ENCODE measurements at places on chromosomes 2 and 18.

GRCh38 chr2:27461118-27461517 lies 18.9 kb downstream of the KRTCAP3 start:
- DNase-seq, result no peak

- DNase-seq, result no peak
Measured at GRCh38 chr2:191190861-191191552, 40.2 kb upstream of the STAT4 start.

DNA sequence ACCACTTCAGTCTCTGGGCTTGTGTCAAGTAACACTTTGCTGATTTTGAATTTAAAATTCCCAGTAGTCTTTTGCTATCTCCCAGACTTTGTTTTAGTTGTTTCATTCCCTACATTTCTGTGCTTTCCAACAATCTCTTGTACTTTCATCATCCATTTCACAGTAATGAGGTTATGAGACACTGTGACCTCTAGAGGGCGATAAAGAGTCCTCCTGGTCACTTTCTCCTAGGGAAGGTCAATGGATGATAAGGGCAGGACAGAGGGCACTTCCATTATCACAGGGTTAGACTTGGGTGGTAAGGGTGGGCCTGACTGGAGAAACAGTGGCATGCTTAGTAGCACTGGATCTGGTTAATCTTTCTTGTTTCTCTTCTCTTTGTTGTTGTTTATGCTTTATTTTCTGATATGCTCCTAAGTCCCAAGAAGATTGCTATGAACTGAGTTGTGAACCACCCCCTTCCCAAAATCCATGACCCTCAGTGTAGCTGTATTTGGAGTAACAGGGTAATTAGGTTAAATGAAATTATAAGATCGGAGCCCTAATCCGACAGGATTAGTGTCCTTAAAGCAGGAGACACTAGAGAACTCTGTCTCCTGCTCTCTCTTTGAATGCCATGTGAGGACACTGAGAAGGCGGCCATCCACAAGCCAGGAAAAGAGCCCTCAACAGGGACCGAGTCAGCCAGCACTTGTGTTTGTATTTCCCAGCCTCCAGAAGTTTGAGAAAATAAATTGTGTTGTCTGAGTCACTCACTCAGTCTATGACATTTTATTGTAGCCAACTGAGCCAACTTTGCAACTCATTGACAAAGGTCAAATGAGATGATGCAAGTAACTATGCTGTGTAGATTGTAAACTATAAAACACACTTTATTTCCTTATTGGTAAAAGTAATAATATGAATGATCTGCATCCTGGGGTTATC lies 779.2 kb downstream of the CNTNAP5 start:
- no peak for DNase-seq

GRCh38 chr2:226020176-226020575 lies 620.7 kb downstream of the NYAP2 start:
- DNase-seq, result no peak

DNA sequence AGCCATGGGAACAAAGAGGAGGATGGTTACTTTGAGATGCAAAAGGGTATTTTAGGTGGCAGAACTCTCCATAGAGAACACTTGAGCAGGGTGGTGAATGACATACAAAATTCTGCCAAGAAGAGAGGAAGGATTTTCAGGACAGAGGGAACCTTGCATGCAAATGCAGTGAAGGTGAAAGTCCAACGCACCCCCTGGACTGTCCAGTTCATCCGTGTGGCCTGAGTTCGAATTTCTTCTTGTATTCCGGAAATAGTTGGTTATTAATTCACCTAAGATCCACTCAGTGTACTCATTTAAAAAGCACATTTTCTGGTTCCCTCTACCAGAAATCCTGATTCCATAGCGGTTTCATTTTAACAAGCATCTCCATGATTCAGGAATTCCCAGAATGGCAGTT lies 5.5 kb downstream of the AOX1 start:
- DNase-seq, result no peak

DNA sequence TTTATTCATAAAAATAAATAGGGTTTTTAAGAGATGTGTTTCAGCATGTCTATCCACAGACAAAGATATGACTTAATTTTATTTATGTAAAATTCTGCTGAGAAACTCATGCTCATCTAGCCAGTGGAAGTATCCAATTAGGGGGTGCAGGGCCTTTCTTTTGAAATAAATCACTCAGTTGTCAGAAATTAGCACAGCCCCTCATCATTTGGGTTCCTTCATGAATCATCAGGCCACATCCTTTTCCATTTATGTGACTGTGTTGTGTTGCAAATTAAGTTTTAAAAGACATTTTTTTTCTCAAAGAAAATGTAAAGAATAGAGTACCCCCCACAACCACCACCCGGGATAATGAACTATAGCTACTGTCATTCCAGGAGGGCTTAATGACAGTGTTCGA lies 185.8 kb downstream of the NRP2 start:
- no peak for DNase-seq

DNA sequence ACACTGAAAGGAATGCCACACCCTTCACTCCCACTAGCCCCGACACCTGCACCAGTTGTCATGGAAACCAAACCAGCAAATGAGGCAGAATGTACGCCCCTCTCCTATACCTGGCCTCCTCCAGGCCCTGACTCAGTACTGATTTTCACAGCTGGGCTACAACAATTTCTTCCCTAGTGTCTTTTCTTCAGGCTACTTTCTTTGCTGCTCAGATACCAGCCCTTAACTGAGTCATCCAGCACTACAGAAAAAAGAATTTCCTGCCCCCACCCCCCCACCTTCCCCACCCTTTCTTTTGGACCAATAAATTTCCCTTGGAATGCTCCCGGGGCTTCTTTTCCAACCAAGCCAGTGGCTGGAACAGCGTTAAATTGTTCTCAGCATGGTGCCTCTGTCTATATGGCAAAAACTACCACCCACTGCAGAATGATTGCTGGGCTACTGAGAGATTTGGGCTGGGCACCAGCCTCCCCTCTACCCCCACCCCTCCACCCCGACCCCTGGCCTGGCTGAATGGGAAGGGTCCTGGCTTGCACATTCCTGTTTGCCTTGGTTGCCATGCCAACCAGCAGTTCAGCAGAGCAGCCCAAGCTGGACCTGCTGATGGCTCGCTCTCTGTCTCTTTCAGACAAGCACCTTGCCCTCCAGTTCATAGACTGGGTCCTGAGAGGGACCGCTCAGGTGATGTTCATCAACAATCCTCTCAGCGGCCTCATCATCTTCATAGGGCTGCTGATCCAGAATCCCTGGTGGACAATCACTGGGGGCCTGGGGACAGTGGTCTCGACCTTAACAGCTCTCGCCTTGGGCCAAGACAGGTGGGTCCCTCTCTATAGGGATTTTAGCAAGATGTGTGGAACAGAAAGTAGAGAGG lies 11.3 kb downstream of the SLC14A2 start:
- DNase-seq, result no peak

- DNase-seq, result no peak
Measured at GRCh38 chr2:39706312-39706711, 40.6 kb downstream of the TMEM178A start.

- no peak for DNase-seq
Measured at GRCh38 chr2:23503682-23504081, 118.7 kb downstream of the KLHL29 start.

GRCh38 chr2:231204146-231204545 lies 5.7 kb downstream of the ARMC9 start:
- no peak for DNase-seq

DNA sequence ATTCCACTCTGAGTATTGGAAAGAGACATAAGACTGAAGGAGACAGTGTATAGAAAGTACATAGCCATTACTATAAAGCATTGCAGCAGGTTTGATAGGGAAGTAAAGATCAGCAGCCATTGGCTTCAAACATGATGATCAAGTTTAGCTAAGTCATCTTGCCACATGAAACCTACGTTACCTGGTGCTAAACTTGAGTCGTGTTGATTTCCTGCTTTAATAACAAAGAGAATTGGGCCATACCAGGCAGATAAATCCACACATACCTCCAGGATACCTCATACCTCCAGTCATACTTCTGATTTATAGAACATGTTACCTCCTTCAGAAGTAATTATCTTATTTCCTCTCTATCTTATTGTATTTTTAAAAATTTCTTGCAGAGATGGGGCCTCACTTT lies 10.3 kb upstream of the KYNU start:
- DNase-seq, result no peak

DNA sequence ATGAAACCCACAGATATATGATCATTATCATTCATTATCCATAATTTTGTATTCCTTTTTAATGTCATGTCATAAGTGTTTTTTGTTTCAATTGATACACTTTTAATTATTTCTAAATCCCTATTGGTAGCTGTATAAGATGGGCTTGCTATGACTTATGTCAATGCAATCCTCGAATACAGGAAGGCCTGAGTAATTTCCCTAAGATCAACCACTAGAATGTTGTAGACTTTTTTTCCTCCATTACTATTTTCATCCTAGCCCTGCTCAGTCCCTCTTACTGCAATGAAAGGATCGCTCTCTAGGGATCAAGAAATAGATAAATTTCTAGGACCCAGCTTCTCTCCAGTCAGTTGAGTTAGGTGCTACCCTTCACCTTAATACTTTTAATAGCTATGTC lies 186.3 kb downstream of the KCNE4 start:
- DNase-seq, result no peak

DNA sequence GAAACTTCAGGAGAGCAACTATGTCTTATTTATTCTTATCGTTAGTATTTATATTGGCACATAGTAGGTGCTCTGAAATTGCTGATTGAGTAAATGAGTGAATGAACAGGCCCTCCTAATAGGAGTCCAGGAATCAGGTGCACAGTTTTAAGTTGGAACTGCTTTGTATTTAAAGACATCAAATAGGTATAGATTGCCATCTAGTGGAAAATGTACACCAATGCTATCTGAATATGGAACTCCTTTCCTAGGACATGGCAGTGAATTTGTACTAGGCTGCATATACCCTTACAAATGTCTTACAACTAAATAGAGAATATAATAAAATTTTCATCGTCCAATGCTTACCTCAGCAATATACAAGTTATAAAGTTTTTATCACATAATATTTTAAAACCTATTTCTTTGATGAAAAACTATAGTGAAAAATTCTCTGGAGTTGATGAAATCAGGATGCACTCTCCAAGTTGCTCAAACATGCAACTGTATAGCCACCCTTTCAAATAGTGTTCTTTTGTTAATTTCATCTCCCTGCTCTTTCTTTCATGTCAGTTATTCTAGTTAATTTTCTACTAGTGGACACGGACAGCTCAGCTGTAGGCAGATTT lies 318.9 kb upstream of the SYT4 start:
- no peak for DNase-seq

- DNase-seq, result no peak
Measured at GRCh38 chr2:50661682-50662081, 370.2 kb downstream of the NRXN1 start.

DNA sequence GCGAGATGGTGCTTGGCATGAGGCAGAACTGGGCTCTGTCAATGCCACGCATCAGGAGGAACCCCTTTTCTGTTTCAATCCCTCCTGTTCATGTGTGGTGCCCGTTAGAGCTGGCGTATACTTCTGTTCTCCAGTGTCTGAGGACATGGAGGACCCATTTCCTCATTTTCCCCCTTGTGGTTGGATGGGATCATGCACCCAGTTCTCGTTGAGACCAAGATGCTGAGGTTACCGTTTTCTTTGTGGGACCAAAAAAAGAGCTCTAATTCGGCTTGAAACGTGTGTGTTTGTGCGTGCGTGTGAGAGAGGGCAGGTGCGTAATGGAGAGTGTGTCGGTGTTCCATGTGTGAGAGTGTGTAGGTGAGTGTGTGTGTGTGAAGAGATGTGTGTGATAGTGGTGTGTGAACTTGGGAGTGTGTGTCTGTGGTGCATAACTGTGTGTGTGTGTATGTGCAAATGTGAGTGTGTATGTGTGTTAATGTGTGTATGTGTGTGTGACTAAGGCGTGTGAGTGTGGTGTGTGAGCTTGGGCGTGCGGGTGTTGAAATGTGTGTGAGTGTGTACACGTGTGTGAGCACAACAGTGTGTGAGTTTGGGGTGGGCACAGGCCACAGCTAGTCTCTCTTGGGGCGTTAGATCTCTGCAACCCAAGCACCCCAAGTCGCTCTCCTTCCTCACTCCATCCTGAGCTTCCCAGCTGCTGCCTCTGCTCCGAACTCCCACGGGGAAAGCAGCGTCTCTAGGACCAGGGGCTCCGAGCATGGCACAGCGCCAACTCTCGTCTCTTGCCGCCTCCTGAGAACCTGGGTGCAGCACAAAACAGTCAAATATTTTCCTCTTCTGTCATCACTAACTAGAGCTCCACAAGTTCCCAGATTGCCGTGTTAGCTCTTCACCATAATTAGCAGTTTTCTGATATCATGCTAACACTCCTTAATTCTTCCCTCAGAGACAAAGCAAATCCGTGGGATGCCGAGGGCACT lies 75.8 kb downstream of the LONRF2 start:
- DNase-seq, result no peak

DNA sequence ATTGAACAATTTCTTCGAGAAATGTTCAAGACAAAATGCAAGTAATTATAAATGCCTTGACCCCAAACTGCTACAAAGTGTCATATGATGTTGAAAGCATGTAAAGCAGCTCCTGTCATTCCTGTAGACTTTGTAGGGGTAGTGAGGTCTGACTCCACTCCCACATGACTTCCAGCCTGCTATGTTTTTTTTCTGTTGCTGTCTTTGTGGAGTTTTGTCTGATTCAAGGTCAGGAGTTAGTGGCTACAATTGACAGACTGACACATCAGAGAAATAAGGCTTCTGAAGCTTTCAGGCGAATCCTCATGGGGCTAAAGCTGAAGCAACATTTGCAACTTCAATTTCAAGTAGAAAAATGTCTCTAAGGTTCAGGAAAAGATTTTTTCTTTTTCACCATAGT lies 63.9 kb upstream of the CCDC195 start:
- no peak for DNase-seq

Measured in stimulated activated CD4-positive, alpha-beta T cell treated with anti-CD3 and anti-CD28 coated beads, Interleukin-2, amount 100 ng/mL, for 48 hours (primary cell).